ENCODE measurements at places on chromosomes 16 and 17.
A peak's percentile ranks its signal among the peaks of the same experiment; 100 is the strongest.

DNA sequence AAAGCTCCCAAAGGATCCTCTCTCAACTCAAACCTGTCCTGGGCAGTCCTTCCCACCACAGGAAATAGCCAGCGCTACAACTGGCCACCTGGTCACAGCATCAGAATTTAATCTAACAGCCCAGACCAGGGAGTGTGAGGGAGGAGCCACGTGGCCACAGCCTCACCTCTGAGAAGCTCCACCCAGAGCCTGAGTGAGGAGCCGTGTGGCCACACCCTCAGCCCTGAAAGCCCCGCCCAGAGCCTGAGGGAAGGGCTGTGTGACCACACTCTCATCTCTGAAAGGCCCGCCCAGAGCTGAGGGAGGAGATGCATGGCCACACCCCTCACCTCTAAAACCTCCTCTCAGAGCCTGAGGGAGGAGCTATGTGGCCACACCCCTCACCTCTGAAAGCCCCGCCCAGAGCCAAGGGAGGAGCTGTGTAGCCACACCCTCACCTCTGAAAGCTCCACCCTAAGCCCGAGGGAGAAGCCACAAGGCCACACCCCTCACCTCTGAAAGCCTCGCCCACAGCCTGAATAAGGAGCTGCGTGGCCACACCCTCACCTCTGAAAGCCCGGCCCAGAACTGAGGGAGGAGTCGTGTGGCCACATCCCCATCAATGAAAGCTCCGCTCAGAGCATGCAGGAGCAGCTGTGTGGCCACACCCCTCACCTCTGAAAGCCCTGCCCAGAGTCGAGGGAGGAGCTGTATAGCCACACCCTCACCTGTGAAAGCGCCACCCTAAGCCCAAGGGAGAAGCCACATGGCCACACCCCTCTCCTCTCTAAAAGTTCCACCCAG lies 28.6 kb downstream of the SLC38A8 start:
- no peak overlapping the region for H3K4me3 ChIP-seq
- H3K27ac ChIP-seq, result no peak overlapping the region
- no peaks in the 10 kb centered on the region for H3K4me1 ChIP-seq
- no peaks in the 10 kb centered on the region for H3K27me3 ChIP-seq
- no peaks in the 10 kb centered on the region for H3K36me3 ChIP-seq

DNA sequence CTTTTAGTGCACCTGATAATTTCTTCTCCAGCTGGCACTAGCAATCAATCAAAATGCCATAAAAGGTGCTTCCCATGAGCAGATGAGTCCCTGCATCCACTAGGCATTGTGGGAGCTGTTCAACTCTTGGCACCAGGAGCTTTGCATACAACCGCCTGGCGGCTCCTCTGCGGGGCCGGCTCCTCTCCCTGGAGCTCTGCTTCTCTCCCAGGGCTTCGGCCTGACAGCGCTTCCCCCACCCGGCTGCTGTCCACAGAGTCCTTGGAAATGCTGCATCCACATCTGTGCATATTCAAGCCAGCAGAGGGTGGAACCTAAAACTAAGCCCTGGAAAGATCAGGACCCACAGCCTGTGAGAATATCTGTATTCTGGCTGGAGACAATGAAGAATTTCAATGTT lies 62.9 kb downstream of the LMF1 start:
- no peaks in the 10 kb centered on the region for H3K4me1 ChIP-seq
- H3K27ac ChIP-seq, result no peak overlapping the region
- DNase-seq, result no peak
- no peaks in the 10 kb centered on the region for H3K36me3 ChIP-seq
- no peak overlapping the region for H3K4me3 ChIP-seq

DNA sequence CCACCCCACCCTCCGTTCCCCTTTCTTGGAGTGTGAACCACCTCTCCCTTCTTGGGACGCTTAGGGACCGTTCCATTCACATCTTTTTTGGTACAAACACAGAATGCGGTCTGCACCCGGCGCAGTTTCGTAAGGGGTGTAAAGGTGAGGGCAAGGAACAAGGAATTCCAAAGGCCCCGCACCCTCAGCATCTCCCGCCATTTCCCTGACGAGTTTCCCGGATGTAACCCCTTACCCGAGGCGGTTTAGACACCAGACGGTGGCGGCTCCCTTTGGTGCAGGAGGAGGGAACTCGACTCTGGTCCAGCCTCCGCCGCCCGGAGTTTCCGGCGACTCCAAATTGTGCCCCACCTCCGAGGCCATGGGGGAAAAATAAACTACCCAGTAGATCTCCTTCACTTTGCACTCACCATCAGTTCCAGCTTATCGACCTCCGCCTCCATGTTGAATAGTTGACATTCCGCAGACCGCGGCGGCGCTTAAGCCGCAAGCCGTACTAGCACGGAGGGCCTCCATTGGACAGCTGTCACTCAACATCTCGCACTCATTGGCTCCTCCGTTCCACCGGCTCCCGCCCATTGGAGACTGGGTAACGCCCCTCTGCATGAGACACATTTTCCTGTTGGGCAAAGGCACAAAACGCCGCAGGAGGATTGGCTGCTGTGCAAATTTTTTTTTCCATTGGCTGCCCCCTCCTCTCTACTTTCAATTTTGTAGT lies at the start of gene SKA2:
SKA2 (minus strand) TSS at position 466 of the 718 bp plus-strand sequence; CDS start at position 443, 23 bp downstream.
- peak within 1 kb of the TSS; percentile 91 for H3K4me3 ChIP-seq
- H3K4me1 ChIP-seq, result peaks cover 26% of the 10 kb centered on the region

DNA sequence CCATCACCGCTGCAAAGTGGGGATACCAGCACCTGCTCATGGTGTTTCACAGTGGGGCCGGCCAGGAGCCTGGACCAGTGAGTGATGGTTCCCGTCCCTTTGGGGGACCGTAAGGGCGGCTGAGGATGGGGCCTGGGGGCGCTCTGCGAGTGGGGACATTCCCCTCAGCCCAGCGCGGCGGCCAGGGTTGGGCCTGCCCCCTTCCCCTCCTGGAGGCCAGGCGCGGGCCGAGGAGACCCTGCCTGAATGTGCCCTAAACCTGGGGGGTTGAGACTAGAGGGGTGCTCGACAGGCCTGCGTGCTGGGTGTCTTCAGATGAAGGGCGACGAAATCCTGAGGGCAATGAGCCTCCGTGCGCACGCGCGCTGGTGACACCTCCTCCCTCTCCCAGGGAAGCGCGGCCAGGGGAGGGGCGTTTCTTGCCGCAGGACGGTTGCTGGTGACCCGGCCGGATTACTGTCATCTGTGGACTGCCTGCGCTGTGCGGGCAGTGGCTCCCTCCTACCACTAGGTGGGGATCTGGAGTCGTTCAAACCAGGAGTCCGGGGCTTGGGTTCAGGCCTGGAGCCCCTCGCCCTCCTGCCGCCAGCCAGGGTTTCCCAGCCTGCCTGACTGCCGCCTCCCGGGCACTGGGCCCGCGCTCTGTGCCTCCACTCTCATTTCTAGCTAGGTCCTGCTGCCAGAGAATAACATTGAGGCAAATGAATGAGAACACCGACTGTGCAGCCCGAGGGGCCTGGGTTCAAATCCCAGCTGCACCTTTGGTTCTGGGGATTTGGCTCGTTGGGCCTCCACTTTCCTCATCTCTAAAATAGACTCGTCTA lies 17.1 kb downstream of the TBX2 start:
- no peaks in the 10 kb centered on the region for H3K4me1 ChIP-seq
- H3K36me3 ChIP-seq, result no peaks in the 10 kb centered on the region
- peak; percentile 89 for DNase-seq
- peak overlapping the region; percentile 47 for H3K27ac ChIP-seq
- peaks cover 26% of the 10 kb centered on the region for H3K27me3 ChIP-seq
- H3K4me3 ChIP-seq, result peak overlapping the region; percentile 29

DNA sequence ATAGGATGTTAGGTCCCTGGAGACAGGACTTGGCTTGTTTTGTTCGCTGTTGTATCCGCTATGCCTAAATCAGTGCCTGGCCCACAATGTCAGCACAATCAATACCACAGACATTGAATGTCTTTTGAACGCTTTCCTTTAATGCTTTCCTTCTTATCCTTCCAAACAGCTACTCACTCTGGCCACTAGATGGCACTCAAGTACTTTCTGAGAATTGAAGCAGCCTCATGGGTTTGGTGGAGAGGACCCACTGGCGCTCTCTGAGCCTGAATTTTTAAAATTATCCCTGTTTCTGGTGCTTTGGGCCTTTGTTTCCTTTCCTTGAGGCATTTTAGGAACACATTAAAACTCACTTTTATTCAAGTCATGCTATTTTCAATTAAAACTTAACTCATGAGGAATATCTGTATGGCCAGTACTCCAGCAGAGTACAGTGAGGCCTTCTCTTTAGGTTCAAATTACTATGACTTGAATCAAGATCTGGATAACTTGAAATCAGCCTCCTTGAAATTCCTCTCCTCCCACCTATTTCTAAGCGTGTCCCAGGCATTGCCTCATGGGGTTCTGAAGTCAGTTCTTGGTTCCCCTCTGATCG lies 3.2 kb upstream of the NLRP1 start:
- DNase-seq, result peak; percentile 34
- H3K4me3 ChIP-seq, result no peak overlapping the region
- no peaks in the 10 kb centered on the region for H3K36me3 ChIP-seq
- peaks cover 9% of the 10 kb centered on the region for H3K27me3 ChIP-seq

DNA sequence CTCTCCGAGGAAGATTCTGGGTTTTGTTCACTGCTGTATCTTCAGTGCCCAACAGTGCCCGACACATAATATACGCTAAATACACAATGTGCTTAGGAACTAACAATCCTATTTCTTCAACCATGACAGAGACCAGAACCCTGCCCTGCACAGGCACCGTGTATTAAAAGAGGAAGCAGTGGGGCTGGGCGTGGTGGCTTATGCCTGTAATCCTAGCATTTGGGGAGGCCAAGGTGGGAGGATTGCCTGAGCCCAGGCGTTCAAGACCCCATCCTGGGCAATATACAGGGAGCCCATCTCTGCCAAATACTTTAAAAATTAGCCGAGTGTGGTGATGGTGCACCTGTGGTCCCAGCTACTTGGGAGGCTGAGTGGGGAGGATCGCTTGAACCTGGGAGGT lies 19.3 kb downstream of the ARL2BP start:
- DNase-seq, result no peak
- H3K4me3 ChIP-seq, result no peak overlapping the region
- no peaks in the 10 kb centered on the region for H3K36me3 ChIP-seq
- H3K27me3 ChIP-seq, result no peaks in the 10 kb centered on the region
- H3K27ac ChIP-seq, result no peak overlapping the region

DNA sequence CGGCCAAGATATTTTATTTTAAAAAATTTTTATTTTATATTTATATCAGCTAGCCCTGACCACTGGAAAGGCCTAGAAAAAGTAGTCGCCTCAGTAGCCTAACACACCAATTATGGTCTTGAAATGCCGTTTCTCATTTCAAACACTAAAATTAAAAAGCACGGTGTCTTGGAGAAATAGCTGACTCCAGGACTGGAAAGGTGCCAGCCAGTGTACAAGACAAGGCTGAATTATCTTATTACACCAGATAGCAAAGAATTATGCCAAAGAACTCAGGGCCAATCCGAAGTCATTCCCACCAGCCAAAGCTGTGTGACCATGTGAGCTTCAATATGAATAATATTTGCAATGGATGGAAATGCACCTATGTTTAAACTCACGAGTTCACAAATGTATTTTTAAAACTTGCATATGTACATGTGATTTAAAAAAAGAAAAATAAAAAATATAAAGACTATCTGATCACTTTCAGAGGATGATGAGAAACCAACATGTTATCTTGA lies 19.9 kb upstream of the ATP2C2 start:
- H3K27ac ChIP-seq, result no peak overlapping the region
- H3K27me3 ChIP-seq, result no peaks in the 10 kb centered on the region
- H3K4me3 ChIP-seq, result no peak overlapping the region

GRCh38 chr17:77419547-77420094 lies 278.9 kb downstream of the SEC14L1 start:
- no peaks in the 10 kb centered on the region for H3K36me3 ChIP-seq
- H3K4me1 ChIP-seq, result peaks cover 54% of the 10 kb centered on the region
- H3K4me3 ChIP-seq, result no peak overlapping the region
- no peaks in the 10 kb centered on the region for H3K27me3 ChIP-seq
- peak overlapping the region; percentile 38 for H3K27ac ChIP-seq
- no peak for DNase-seq

DNA sequence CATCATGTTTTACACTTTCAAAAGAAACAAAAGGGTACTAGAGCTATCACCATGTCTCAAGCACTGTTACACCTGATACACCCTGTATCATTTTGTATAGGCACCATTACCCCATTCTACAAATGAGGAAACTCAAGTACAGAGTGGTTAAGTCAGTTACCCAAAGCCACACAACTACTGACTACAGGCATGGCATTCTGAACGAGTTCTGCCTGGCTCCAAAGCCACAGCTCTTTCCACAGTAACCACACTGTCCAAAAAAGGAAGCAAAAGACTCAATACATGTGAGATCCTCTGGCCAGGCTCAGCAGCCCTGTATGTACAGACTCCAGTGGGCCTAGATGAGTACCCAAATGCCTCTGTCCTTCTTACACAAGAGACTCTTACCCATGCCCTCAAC lies 4.7 kb downstream of the DYNC1LI2 start:
- H3K36me3 ChIP-seq, result peaks cover 77% of the 10 kb centered on the region
- DNase-seq, result no peak
- no peak overlapping the region for H3K4me3 ChIP-seq
- peaks cover 17% of the 10 kb centered on the region for H3K4me1 ChIP-seq

- DNase-seq, result peak; percentile 64
- H3K27me3 ChIP-seq, result no peaks in the 10 kb centered on the region
- peak overlapping the region; percentile 90 for H3K27ac ChIP-seq
- peaks cover 5% of the 10 kb centered on the region for H3K4me1 ChIP-seq
- H3K36me3 ChIP-seq, result peaks cover 9% of the 10 kb centered on the region
Observed at GRCh38 chr17:19867079-19867328, 732 bp downstream of the ULK2 start.

GRCh38 chr16:48444574-48444973 lies 59.4 kb upstream of the SIAH1 start:
- H3K4me3 ChIP-seq, result no peak overlapping the region
- no peaks in the 10 kb centered on the region for H3K36me3 ChIP-seq
- no peaks in the 10 kb centered on the region for H3K4me1 ChIP-seq
- no peak overlapping the region for H3K27ac ChIP-seq

GRCh38 chr17:33871720-33872540 lies 383.2 kb upstream of the CCL2 start:
- peaks cover 39% of the 10 kb centered on the region for H3K27me3 ChIP-seq
- no peak overlapping the region for H3K27ac ChIP-seq
- no peak overlapping the region for H3K4me3 ChIP-seq
- DNase-seq, result no peak

GRCh38 chr16:28189245-28189644 lies 22.5 kb downstream of the XPO6 start:
- no peak overlapping the region for H3K27ac ChIP-seq
- no peaks in the 10 kb centered on the region for H3K27me3 ChIP-seq
- no peaks in the 10 kb centered on the region for H3K36me3 ChIP-seq
- H3K4me3 ChIP-seq, result no peak overlapping the region
- DNase-seq, result no peak
- H3K4me1 ChIP-seq, result no peaks in the 10 kb centered on the region

- no peaks in the 10 kb centered on the region for H3K27me3 ChIP-seq
- no peaks in the 10 kb centered on the region for H3K4me1 ChIP-seq
- DNase-seq, result no peak
Observed at GRCh38 chr17:7367083-7367482, 12.1 kb downstream of the TMEM95 start.
